ENCODE measurements at places on chromosomes 1 and 21.
A peak's percentile ranks its signal among the peaks of the same experiment; 100 is the strongest.

DNA sequence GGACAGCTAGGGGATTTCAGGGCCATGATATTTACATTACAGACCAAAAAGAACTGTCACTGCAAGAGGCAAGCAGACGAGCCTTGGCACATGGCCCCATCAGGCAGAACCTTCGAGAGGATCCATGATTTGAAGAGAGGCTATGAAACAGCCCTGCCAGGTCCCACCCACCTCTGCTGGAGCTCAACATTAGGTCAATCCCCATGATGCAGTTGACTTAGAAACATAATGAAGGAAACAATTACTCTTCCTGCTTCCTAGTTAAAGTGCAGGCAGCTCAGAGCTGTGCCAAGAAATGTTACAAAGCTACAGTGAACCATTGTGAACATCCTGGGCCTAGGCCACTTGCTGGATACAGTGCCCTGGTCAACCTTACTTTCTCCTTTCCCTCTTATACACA lies 41.7 kb upstream of the PTCH2 start:
- DNase-seq, result no peak

GRCh38 chr1:40064797-40065499 lies 24.4 kb downstream of the CAP1 start:
- no peak for DNase-seq

- DNase-seq, result no peak
Measured at GRCh38 chr1:7313081-7313546, 458.0 kb upstream of the VAMP3 start.

DNA sequence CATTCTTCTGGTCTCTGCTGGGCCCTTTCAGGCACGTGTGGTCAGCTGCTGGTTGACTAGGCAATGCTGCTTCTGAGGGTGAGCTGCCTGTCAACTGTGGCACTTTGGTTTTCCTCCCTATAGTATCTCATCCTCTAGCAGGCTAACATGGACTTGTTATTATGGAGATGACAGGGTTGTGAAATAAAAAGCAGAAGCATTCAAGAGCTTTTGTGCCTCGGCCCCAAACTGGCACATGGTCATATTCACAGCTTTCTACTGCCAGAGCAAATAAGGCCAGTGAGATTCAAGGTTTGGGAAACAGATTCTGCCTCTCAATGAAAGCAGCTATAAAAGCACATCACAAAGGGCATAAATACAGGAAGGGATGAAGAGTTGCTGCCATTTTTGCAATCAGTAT lies 1.6 kb upstream of the ZNF124 start:
- DNase-seq, result no peak

DNA sequence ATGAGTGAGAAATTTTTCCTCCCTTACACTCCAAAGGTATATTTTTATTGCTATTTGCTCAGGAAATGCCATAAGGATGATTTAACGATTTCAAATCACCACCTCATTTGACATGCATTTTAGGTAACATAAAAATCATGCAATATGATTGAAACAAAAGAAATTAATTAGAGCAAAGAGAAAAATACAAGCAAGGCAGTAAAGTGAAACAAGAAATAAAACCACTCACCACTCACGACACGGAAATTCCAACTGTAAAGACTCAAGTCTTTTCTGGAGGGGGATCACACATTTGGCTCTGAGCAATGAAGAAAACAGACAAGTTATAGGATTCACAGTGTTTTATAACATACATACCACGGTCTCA lies 86.8 kb upstream of the ARHGAP29 start:
- DNase-seq, result no peak

DNA sequence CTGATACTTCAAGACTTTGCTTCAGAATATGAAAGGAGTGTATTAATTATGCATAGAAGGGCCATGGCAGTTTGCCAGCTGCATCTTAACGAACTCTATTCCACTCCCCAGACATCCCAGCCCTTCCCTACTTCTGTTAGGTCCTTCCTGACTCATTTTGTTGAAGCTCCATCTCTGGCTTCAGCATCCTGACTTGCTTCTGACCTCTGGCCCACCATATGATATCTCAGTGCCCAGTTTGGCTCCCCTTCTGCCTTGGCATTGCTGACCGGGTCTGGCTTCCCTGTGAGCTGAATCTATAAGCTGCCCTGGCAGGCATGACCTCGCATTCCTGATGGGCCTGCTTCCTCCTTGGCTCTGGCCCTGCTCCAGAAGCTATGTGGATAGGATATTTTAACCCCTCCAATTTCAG lies 27.6 kb upstream of the ARHGAP29 start:
- DNase-seq, result no peak

DNA sequence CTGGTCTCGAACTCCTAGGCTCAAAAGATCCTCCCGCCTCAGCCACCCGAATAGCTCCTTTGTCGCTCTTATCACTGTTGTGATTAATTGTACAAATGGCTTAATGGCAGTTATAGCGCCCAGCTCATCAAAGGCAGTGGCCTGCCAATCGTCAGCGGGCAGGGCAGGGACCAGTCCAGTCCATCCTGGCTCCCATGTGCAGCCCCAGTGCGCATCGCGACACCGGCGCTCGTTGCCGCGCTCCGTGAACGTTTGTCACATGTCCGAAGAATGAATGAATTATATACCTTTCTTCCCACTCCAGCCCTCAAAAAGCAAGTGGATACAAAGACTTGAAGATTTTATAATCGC lies 18.4 kb downstream of the MTX1 start:
- peak; percentile 44 for DNase-seq

DNA sequence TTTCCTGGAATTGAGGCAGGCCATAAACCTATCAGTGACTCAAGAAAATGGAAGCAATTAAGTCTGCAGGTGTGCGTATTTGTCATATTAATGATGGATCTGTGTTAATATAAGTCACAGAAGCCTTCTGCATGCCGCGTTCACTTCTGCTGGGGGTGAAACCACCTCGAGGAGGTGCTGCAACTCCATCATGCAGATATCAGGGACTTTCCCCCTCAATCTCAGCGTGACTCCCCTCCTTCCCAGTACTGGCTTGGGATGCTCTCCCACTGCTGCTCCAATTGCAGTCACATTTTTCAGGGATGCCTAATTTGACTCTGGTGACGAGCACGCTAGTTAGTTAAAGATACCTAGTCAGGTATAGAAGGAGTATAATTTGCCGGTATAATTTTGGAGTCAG lies 87.5 kb downstream of the ASTN1 start:
- no peak for DNase-seq

DNA sequence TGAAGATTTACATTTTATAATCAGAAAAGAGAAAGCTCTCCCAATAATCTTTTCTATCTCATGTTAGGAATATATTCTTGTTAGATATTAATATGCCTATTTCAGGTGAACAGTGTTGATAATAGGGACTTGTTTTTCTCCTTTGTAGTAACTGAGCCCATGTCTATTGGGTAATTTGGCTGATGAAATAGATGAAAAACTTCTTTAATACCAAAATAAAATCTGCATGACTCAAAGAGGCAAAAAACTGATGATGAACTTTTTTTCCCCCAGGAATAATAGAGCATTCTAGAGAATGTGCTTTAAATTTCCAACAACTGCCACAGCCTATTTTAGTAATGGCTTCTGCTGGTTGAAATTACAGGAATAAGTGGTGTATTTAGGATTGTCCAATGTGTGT lies 178.9 kb upstream of the GREM2 start:
- no peak for DNase-seq

GRCh38 chr1:187033693-187034390 lies 205.1 kb downstream of the PLA2G4A start:
- DNase-seq, result no peak

DNA sequence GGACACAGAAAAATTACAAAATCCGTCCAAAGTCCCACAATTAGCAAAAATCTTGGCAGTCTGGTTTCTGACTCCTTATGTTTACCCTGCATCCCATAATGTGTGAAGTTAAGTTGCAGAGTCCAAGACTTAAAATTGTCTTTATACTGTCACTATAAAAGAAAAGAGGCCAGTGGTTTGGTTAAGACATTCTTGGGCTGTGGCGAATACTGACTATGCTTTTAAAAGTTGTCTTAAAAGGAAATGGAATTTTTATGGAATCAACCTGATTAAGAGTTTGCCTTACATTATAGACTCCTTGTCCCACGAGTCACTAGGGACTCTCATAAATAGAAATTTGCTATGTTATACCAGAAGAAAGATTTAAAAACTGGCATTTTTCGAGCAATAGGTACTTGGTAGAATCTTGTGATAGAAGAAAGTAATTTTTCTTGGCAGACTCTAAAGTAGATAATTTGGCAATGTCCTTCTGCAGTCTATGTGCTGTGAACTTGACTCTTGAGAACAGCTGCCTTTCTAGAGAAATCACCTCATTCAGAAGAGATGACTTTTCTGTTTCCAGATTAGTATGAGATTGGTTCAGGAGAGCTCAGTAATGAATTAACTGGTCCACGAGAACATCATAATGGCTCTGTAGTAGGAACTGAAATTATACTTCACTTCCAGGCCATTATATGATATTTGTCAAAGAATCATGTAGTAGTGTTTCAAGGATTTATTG lies 31.8 kb downstream of the NTNG1 start:
- no peak for DNase-seq

DNA sequence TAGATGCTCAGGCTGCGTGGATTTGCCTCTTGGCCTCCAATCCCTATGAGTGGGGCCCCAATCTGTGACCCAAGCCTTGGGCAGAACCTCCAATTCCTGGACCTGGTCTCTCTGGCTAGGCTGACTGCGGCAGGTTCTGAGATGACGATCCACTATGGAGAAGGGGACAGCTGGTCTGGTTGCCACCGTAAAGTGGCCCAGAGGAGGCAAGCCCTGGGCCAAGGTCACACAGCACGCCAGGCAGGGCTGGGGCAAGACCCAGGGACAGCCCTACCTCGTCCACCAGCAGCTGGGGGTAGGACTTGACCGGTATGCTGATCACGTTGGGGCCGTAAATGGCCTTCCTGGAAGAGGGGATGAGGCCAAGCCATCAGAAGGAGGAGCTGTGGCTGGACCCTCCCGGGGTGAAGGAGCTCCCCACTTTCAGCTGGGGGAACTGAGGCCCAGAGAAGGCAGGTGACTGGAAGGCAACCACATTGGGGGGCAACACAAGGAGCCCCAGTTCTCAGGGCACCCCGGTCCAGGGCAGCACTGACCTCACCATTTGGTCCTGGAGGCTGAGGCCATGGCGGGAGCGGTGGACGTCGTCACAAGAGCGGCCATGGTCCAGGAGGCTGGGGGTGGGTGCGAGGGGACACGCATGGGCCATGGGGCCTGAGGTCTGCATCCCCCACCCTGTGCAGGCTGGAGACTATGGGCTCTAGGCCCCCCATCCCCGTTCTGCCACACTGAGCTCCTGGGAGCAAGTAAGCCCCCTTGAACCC lies 9.8 kb downstream of the ATP13A2 start:
- no peak for DNase-seq

DNA sequence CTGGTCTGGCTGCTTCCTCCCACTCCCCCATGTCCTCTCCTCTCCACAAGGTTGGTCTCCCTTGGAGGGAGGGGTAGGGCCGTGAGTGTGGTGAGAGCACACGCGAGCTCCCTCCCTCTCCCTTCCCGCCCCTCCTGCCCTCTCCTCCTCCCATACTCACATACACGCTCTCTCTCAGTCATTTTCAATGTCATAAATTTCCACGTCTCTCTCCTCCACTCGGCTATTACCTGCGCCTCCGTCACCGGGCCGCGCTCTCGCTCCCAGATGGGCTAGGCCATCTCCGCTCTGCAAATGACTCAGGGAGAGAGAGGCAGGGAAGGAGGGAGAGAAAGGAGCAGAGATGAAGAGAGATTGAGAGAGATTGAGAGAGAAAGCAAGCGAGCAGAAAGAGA lies 36.7 kb upstream of the DMBX1 start:
- DNase-seq, result no peak

- no peak for DNase-seq
Measured at GRCh38 chr21:15638856-15639549, 90.8 kb upstream of the USP25 start.

GRCh38 chr21:28339403-28339802 lies 653.3 kb downstream of the LTN1 start:
- no peak for DNase-seq

- DNase-seq, result no peak
Measured at GRCh38 chr1:31013187-31013864, 52.2 kb downstream of the PUM1 start.

DNA sequence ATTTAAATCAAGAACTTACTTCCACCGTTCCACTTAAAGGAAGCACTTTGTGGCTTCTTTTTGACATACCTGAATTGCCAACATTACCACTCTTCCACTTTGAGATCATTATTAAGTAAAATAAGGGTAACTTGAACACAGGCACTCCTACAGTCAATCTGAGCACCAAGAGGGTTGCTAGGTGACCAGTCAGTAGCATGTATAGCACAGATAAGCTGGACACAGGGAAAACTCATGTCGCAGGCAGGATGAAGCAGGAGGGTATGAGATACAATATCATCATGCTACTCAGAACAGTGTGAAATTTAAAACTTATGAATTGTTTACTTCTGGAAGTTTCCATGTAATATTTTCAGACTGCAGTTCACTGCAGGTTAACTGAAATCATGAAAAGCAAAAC lies 47.0 kb upstream of the RAP1GAP start:
- DNase-seq, result no peak

DNA sequence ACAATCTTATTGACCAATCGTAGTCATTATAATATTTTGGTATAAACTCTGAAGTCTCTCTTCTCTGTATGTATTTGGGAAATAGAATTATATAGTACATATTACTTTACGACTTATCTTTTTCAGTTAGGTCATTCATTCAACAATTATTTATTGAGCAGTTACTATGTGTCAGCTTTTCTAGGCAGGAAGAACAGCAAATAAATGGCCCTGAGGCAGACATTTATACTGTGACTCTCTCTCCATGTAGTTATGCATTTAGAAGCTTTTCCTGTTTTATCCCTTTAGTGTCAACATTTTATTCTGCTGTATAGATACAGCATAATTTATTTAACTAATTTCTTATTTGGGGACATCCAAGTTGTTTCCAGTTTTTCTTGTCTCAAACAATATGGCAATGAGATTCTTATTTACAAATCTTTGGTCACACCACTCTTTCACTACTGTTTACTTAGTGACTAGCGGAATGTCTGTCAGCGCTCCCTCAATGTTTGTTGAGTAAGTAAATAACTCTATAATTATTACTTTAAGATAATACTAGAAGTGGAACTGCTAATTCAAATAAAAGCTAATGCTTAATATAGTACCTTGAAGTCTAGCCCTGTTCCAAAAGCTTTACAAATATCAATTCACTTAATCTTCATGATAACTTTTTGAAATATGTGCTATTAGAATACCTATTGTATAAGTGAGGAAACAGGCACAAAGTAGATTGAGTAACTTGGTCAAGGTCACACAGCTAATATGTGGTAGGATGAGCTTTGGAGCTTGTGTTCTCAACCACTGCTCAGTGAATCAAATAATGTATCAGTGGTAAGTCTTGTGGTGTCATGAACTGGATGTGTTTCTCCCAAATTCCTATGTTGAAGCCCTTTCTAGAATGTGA lies 465.6 kb downstream of the SIPA1L2 start:
- DNase-seq, result no peak

- no peak for DNase-seq
Measured at GRCh38 chr1:12712076-12712475, 3.8 kb upstream of the AADACL3 start.

- DNase-seq, result no peak
Measured at GRCh38 chr1:149936170-149936991, at the start of gene MTMR11. Gene MTMR11, minus strand, starts transcription at chr1:149936879. Its CDS starts 232 bp downstream, at chr1:149936647.

GRCh38 chr1:245901037-245901436 lies 606.0 kb downstream of the SMYD3 start:
- no peak for DNase-seq

Measured in stimulated activated CD8-positive, alpha-beta memory T cell treated with anti-CD3 and anti-CD28 coated beads, Interleukin-7, amount 100 ng/mL, for 48 hours (primary cell).